HAP-1 (cell line): ENCODE measurements at places on chromosomes 5 and 9.

- DNase-seq = no peak
These were observed 726.9 kb downstream of the DNAH5 start for GRCh38 chr5:13217636-13218035.

- DNase-seq = no peak
These were observed 79.2 kb downstream of the PTCH1 start for GRCh38 chr9:95437559-95437958.

DNA sequence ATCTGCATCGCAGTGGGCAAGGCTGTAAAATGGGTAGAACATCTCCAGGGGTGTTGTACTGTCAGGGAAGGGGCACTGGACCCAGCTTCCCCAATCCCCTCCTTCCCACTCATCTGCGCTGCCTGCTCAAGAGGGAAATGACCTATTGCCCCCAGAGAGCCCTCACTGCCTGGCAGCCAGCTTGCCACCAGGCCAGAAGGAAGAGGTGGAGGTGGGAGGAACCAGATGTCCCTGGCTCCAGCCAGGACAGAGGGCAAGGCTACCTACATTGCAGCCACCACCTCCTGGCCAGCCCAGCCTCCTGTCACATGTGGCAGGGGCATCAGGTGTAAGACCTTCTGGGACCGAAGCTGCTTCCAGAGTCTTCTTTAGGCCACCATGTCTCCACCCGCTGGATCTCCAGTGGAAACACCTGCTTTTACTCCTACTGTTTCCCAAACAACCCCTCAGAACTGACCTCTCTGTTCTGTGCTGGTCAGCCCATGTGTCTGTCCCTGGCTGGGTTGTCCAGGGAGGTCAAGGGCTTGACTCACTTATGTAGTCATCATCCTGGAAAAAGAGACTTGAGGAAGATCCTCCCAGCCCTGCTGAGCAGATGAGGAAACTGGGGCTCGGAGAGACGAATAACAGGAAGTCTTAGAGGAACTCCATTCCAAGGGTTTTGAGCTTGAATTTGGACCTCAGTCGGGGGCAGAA, 42.3 kb downstream of the JADE2 start:
- DNase-seq = no peak

- DNase-seq = no peak
These were observed 230.3 kb downstream of the GLIS3 start for GRCh38 chr9:4069457-4070153.

GRCh38 chr9:103152473-103152872, 157.3 kb downstream of the CYLC2 start:
- peak; percentile 39 for DNase-seq

GRCh38 chr5:9898319-9898718, 268.2 kb upstream of the TAS2R1 start:
- no peak for DNase-seq

DNA sequence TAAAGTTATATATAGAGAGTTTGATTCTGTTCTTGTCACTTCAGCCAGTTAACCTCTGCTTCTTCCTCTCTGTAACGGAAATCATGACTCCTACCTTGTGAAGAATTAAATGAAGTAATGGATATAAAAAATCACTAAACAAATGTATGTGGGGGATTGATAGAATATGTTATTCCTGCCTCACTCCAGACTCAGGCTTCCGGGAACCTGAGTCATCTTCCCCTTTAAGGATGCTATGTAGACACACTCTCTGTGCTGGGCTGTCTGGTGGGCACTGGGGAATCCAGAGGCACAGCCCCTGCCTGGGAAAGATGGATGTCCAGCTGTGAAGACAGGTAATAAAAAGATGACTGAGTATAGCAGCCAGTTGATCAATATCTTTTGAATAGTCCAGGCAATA, 77.4 kb downstream of the ZNF618 start:
- no peak for DNase-seq

GRCh38 chr5:15783734-15784133, 283.8 kb downstream of the FBXL7 start:
- no peak for DNase-seq

DNA sequence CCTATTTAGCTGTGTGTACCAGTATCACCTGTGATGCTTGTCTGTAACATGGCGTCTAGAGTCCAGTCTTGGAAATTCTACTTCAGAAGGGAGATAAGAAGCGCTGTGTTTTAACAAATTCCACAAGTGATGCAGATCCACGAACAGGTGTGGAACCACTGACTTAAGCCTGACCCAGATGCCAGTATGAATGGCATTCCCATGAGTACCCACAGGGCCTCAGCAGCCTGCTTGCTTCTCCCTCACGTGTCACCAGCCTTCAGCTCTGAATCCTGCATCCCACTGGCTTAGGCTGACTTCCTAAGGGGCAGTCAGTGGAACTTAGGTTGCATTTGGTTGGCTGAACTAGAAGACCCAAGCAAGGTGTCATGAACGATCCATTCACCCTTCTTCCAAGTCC, 8.5 kb upstream of the DENND1A start:
- no peak for DNase-seq

- DNase-seq = no peak
These were observed 140.1 kb upstream of the MOCS2 start for GRCh38 chr5:53249529-53250200.

DNA sequence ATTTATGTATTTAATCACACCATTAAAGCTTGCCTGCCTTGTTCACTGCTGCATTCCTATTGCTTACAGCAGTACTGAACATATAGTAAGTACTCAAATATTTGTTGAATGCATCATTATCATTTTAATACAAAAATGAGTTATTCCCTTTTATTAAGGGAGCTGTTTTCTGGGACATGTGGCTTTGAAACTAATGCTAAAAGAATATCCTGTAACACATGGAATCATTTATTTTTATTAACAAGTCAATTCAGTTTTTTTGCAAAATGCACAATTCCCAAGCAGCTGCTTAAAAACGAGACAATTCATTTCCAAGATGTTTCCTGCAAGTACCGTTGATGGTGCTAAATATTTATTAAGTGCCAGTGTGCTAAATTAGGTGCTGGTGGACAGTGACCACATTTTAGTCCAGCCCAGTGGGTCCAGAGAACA, 148.3 kb upstream of the NR3C1 start:
- DNase-seq = no peak

DNA sequence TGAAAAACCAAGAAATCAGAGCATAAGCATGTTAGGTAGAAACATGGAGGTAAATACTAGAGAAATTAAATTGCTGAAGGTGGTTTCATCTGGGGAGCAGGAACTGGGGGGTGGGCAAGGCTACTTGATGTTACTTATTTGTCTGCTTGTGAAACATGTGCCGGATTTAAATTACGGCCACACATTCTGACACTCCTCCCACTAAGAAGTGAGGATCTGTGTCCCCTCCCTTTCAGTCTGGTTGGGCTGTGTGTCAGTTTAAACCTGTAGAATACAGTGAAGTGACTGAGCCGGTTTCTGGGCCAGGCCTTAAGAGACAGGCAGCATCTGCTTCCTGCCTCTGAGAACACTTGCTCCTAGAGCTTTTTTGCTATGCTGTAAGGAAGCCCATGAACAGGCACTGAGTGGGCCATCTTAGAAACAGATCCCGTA, 2.3 kb upstream of the IARS1 start:
- DNase-seq = no peak

DNA sequence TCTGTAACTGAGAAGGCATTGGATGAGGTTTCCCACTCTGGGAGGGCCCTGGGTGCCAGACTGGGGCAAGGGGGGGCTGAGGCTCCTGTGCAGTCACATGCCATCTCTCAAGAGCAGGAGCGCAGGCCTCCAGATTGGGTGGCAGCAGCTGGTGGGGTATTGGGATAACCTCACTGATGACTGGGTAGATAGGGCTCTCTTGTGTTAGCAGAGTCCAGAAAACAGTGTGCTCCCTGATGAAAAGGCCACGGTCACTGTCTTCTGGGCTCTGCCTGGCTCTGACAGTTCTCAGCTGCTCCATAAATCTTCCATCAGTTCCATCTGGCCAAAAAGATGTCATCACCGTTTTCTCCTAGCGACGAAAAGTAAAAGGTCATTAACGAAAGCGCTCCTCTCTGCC, 21.8 kb upstream of the NKX2-5 start:
- DNase-seq = no peak

DNA sequence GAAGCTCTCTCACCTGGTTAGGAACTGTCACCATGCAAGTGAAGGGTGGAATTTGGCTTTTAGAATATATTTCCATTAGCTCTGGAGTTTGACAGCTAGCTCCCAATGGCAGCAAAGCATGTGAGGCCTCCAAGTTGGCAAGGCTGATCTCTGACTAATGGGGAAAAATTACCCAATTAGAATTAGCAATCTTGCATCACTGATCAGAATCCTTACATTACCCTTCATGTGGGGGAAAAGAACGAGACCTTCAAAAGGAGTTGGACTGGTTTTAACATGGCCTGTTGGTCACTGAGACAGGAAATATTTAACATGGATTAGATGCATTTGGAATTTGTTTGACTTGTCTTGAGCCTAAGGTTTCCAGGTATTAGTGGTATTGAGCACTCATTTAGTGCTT, 192.3 kb upstream of the GDNF start:
- no peak for DNase-seq

DNA sequence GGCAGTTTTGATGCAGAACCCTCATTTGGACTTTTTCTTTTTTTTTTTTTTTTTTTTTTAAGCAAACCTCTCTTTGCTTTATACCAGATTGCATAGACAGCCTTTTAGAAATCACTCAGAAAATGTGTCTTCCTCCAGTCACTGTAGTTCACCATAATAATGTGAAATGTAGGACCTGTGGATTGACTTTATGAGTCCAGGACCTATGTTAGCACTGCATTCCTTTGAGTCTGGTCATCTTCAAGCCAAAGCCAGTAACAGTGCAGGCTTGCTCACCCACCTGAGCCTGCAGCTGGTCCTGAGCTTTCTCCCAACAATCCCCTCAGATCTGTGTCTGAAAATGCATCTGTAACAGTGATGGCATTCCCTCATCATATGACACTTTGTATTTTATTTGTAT, 110.7 kb upstream of the NFIL3 start:
- DNase-seq = no peak

- no peak for DNase-seq
These were observed 9.1 kb upstream of the ERMP1 start for GRCh38 chr9:5841771-5842573.

DNA sequence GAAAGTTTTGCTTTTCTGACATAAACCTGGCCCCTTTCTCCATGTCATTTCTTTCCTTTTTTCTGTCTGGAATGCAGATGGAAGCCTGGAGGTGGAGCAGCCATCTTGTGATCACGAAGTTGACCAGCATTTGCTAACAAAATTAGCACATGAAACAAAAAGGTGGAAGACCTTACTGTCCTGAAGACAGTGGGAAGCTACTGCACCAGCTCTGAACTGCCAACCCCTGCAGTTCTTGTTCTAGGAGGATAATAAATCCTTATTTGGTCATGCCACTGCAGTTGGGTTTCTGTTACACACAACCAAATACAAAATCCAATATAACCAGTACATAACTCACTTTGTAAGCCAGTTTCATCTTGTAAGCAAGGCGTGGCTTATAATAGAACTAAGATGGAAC, 249.4 kb upstream of the TBCA start:
- no peak for DNase-seq

- no peak for DNase-seq
These were observed 823 bp upstream of the PRDM6 start for GRCh38 chr5:123088031-123088805.

- DNase-seq = no peak
These were observed 372.8 kb downstream of the KIAA0825 start for GRCh38 chr5:94245608-94246007.

- DNase-seq = no peak
These were observed 72.8 kb upstream of the IFNK start for GRCh38 chr9:27451207-27451797.

GRCh38 chr5:83343299-83343698, 128.2 kb upstream of the VCAN start:
- no peak for DNase-seq

GRCh38 chr5:54217826-54218503, 92.4 kb downstream of the ARL15 start:
- DNase-seq = peak; percentile 72

DNA sequence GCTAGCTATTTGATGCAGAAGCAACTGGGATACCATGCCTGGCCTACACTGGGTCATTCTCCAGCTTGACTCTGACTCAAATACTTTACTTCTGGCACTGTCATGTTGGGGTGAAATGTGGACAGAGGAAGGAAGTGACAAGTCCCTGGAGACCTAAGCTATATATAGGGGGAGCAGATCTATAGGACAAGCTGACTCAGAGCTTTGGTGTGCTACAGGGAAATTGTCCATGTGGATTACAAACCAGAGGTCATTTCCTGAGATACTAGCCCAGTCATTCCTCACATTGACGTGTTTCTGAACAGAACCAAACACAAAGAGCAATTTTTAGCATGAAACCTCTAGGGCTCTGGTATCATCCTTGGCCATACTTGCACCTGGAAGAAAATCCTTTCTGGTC, 531.6 kb upstream of the CLINT1 start:
- DNase-seq = no peak

DNA sequence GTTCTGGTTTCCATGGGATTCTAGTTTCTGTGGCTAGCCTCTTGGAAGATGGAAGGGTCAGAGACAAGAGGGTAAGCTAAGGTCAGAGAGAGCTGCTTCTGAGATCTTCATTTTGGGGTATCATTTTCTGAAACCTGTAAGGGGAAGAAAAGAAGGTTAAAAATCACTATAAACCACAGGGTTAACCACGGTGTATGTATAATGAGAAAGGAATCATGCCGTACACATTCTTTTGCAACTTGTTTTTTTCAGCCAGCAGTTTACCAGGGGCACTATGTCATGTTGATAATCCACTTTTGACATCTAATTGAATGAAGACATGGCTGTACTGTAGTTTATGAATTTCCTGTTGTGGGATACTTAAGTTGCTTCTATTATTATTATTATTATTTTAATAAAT, 164.4 kb downstream of the FOCAD start:
- peak; percentile 42 for DNase-seq

GRCh38 chr9:75440914-75441313, 352.6 kb downstream of the OSTF1 start:
- no peak for DNase-seq

DNA sequence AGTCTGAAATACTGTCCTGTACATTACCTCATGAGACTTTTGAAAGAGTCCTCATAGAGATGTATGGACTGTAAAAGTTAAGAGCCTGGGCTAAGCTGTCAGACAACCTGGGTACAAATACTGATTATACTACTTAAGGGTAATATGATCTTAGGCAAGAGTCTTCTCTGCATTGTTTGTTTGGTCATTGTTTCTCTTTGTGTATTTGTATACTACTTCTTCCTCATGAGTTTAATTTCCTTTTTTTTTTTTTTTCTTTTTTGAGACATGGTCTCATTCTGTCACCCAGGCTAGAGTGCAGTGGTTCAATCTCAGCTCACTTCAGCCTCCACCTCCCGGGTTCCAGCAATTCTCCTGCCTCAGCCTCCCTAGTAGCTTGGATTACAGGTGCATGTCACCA, 2.6 kb upstream of the PFDN1 start:
- DNase-seq = no peak

GRCh38 chr5:178391480-178391879, 158.9 kb upstream of the PHYKPL start:
- DNase-seq = no peak
